ENCODE measurements at places on chromosomes 11 and 22.

- no peak for DNase-seq
These were observed 82.0 kb downstream of the TTC28 start for GRCh38 chr22:28597665-28598064.

- peak; percentile 99 for DNase-seq
These were observed 713.5 kb upstream of the API5 start for GRCh38 chr11:42598341-42598740.

- no peak for DNase-seq
These were observed 13.0 kb downstream of the MYO7A start for GRCh38 chr11:77141034-77141433.

DNA sequence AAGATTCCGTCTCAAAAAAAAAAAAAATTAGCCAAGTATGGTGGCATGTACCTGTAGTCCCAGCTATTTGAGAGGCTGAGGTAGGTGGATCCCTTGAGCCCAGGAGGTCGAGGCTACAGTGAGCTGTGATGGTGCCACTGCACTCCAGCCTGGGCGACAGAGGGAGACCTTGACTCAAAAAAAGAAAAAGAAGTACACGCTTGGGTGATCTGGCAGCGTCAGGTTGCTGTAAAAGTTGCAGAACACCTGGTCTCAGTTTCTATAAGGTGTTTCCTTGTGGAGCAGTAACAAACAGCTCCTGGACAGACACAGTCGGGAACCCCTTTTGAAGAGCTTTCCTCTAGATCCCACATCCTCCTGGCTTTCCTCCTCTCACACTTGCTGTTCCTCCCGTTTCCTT lies 45.8 kb downstream of the SCGB1A1 start:
- DNase-seq: no peak

- peak; percentile 10 for DNase-seq
These were observed 87.0 kb upstream of the BLID start for GRCh38 chr11:122202951-122203456.

DNA sequence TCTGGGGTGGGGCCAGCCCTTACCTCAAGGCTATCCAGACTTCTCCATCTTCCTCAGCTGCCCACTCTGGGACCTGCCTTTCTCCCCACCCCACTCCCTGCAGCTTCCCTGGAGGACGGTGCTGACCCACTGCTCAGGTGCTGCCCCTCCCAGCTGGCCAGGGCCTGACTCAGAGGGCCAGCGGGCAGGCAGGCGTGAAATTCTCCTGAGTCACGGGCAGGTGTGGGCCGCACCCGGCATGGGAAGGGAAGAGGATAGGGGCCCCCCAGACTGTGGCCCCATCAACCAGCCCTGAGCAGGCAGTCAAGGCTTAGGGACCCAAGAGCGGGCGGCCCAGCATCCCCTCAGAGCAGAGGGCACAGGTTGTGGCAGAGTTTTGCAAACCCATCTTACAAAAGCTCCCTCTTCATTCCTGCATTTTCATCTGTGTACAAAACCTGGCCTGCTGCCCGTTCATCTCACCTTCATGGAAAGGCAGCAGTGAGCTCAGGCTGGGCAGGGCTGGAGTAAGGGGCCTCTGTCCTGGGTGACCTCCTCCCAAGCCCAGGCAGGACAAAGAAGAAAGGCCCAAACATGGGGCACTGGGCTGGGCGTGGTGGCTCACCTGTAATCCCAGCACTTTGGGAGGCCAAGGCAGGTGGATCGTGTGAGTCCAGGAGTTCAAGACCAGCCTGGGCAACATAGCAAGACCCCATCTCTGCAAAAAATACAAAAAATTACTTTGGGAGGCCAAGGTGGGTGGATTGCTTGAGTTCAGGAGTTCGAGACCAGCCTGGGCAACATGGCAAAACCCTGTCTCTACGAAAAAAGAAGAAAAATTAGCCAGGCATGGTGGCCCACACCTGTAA lies 6.1 kb downstream of the RHOD start:
- DNase-seq: no peak

GRCh38 chr11:6542727-6543126 lies 45.6 kb downstream of the DNHD1 start:
- DNase-seq: no peak

DNA sequence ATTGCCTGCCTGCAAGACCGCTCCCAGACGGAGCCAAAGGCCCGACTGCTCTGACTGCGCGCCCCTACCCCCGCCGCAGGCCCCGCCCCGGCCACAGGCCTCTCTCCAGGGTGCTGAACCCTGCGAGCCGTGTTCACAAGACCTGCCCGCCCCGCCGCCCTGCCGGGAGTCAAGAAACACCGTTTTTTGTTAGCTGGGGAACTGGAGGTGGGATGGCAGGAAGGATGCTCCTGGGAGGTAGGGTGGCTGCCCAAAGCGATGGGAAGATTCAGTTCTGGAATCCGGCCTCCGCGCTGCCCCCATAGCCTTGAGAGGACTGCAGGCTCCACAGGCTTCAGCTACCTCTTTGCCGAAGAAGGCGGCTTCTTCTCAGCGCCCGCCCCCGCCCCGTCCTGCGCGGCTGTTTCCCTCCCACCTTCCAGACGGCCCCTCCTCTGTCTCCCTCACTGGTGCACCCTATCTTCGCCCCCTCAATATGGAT lies 2.7 kb upstream of the PDE2A start:
- DNase-seq: peak; percentile 11

- DNase-seq: no peak
These were observed 14.0 kb upstream of the LRRC32 start for GRCh38 chr11:76684516-76684915.

DNA sequence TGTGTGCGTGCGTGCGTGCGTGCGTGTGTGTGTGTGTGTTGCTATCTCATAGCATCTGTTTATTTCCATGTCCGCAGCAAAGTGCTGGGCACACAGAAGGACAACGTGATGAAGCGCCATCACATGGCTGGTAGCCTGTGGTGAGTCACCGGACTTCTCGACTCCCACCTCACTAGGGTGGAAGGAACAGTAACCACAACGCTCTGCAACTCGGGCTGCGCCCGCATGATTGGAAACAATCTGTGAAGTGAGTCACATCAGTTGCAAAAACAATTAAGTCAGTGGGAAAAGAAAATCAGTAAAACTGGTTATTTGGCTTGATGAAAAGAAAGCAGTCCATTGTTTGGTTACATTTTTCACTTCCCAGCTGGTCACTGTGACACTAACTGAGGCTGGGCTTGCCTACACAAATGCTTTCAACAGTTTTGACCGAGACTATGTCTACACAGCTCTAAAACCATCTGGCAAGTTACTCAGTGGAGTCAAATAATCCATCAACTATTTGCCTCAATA lies 437.3 kb upstream of the CADM1 start:
- DNase-seq: no peak

DNA sequence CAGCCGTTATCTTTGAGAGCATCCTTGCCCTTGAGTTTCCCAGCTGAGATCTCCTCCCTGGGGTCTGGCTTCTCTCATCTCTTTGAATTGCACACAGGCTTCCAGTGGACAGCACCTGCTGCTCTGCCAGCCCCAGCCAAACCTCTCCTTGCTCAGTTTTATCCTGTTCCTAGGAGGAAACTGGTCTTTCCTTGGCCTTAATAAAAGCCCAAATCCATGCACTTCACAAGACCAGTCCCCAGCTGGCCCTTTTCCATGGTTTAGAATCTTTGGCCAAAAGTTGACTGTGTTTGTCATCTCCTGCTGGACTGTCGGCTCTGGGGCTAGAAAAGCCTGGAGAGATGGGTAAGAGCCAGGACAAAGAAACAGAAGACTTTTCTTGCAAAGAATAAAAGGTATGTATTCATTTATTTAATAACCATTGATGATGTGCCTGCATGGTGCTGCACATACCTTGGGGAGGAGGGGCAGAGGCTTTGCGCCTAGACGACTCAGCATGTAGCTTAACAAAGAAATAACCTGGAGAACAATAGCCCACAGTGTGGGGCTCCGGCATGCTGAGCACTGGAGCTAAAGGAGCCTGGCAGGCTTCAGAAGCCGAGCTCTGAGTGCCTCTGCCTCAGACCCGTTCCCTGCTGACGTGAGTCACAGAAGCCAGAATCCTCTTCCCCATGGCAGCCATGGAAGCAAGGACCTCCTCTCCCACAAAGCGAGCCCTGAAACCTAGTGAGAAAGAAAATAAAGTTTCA lies 319.3 kb upstream of the B3GAT1 start:
- peak; percentile 5 for DNase-seq

DNA sequence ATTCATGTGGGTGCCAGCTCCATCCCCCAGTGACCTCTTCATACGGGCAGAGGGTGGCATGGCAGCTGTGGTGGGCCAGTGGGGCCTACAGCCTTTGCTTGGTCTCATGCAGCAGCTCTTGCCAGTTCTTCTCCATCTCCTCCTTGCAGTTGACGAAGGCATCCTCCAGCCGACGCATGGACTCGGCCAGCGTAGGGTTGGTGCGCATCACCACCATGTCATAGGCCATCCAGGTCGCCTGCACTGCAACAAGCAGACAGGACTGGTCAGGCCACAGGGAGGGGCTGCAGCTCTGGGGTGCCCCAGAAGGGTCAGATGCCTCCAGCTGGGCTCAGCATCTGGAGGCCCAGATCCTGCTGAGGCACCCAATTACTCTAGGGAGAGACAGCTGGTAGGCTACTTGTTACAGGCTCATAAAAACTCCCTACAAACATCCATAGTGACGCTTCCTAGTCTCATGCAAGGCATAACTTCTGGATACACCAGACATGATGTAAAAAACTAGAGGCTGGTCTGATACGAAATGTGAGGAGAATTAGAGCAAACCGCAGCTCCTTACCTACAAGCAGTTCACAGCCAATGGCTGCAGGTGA lies 5.6 kb downstream of the KLHDC7B start:
- no peak for DNase-seq

DNA sequence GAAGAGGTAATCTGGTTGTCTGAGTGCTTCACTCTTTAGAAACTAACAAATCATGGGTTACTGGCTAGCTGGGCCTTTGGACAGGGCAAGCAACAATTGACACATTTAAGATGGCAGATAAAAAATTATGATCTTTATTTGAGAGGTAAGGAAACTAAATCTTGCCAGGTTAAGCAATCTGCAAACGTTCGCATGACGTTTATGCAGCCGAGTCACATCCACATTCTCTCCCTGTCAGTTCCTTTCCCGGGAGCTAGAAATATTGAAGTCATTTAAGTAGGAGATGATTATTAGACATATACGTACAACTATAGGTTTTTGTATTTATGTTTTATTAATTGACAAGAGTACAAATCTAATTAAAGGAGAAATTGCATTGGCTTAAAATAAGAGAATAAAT lies 57.4 kb upstream of the RCN1 start:
- DNase-seq: no peak

- DNase-seq: no peak
These were observed 185.8 kb upstream of the C11orf87 start for GRCh38 chr11:109236188-109236587.

- no peak for DNase-seq
These were observed 220.6 kb downstream of the NTM start for GRCh38 chr11:131591051-131591461.

GRCh38 chr11:26583550-26583949 lies 11.5 kb upstream of the MUC15 start:
- no peak for DNase-seq

DNA sequence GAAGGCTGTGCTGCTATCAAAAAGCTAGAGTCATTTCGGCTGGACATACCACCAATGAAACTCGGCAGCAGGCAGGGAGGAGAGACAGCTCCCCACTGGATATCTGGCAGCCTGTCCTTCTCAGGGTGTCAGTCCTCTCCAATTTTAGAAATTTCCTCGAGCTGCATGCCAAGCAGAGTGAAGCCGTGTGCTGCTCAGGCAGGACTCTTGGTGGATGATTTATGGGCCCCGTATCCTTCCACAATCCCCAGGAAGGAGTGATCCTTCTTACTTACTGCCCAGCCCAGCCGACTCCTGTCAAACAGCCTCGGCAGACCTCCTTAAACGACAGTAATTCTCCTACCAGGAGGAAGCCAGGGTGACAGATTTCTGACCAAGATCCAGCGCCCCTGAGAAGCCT lies 410.4 kb downstream of the TENM4 start:
- no peak for DNase-seq

GRCh38 chr11:83521647-83522596 lies 235.8 kb upstream of the CCDC90B start:
- DNase-seq: no peak

DNA sequence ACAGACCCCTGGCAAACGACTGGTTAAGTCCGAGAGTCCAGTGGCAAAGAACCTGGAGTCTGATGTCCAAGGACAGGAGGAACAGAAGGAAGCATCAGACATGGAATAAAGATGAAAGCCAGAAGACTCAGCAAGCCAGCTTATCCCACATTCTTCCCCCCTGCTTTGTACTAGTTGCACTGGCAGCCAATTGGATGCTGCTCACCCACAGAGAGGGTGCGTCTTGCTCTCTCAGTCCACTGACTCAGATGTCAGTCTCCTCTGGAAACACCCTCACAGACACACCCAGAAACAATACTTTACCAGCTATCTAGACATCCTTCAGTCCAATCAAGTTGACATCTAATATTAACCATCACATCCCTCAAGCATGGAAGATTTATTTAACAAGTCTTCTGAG lies 1265.8 kb upstream of the CNTN5 start:
- DNase-seq: no peak

DNA sequence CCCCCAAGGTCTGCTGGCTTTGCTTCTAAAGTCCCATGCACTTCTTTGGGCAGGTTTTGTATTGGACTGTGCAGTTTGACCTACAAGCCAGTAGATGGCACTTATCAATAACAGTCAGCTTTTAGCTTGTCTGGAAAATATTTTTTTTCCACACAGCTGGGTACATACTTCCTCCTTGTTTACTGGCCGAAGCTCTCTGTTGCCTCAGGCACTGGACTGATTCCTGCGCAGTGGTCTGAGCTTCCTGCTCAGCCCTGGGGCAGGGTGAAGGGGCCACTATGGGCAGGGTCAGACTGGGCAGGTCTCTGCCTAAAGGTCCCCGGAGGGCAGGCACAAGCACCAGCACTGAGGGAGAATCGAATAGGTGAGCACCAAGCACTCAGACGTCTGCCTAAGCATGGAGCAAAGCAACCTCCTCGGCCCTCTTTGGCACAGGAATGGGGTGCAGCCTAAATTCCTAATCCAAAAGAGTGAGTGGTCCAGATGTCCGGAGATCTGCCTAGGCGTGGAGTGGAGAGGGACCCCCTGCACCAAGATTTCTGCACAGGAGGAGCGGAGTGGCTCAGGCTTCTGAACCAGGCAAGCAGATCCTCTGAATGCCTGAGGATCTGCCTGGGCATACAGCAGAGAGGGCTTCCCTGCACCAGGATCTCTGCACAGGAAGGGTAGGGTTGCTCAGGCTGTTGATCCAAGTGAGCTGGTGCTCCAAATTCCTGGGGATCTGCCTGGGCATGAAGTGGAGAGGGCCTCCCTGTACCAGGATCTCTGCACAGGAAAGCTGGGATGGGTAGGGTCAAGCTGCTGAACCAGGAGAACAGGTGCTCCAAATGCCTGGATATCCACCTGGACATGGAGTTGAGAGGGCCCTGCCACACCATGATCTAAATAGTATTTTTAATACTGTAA lies 105.9 kb upstream of the C11orf58 start:
- no peak for DNase-seq

GRCh38 chr11:124669193-124669592 lies 4.3 kb downstream of the SIAE start:
- DNase-seq: peak; percentile 64

- no peak for DNase-seq
These were observed 74.3 kb downstream of the TEAD1 start for GRCh38 chr11:12748561-12748960.

GRCh38 chr11:12682737-12683500 lies 8.7 kb downstream of the TEAD1 start:
- no peak for DNase-seq
